C1 segment of cervical spinal cord (tissue), 14 donors: ENCODE measurements at places on chromosomes 7 and 10.
A peak's percentile ranks its signal among the peaks of the same experiment; 100 is the strongest.

GRCh38 chr7:106381252-106381651, 96.5 kb upstream of the NAMPT start:
- DNase-seq, result no peak

GRCh38 chr7:48004032-48004431, 24.6 kb upstream of the HUS1 start:
- DNase-seq, result no peak

- no peak for DNase-seq
Measured at GRCh38 chr7:155974186-155974897, 162.1 kb upstream of the SHH start.

DNA sequence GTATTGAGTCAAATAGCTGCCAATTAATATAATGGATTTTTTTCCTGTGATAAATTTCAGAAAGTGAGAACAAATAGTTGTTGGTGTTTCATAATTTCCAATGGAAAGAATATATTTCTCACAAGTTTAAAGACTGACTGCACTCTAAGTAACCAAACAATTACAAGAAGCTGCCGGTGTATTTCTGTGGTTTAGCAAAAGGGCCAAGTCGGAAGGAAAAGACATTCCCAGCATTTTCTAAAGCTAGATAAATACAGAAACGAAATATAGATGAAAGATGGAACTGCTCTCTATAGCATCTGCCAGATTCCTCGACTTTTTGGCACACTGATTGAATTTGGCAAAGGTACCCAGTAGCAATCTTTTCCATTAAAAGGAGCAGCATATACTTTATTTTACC, 92.7 kb upstream of the MKX start:
- no peak for DNase-seq

DNA sequence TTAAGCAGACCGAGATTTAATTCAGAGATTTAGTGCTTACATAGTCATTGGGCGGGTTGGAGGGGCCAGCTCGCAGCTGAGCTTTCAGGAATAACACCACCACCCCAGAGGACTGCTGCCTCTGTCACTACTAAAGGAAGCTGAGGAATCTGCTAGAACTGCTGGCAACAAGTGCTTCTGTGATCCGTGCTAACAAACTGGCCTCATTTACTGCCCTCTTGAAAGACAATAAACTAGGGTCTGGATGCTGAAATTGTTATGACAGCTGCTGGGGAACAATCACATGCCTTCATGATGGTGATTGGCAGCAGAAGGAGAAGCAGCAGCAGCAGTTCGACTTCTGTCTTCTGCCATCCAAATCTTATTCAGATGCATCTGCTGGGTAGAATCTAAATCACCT, 285.5 kb upstream of the TAC1 start:
- no peak for DNase-seq

DNA sequence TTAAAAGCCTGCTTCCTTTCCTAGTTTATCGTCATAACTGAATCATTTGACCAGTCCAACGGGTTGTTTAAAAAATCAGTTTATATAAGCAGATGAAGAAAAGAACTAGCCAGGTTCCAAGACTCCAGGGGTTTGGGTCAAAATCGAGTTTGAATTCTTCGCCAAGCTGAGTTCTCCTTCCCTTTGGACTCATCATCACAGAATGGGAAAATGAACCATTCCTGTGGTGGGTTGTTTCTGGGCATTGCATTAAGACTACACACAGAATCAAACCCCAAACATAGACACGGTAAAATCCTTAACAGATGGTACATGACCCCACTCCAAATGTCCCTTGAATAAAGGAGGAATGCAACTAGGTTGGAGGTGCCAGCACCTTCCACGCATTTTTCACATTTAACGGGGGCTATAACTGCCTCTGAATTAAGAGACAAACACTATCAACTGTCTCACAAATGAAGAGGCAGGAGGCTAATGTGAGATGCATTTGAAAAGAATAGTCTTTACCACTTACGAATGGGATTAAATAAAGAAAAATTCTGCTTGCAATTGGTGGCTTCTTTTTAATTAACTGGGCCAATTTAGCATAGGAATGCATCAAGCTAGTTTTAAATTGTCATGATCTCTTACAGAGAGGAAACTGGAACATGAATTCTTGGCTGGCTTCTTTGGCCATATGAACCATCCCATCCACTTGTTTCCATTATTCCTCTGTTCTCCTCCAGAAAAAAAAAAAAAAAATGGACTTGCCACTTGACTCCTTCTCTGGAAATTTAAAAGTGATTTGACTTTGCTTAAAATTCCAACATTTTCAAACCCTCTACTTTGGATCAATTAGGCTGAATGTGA, 61.1 kb downstream of the CHST15 start:
- DNase-seq, result no peak

GRCh38 chr7:73373741-73374140, 45.8 kb downstream of the FKBP6 start:
- no peak for DNase-seq

- no peak for DNase-seq
Measured at GRCh38 chr10:74079028-74079935, 71.3 kb downstream of the AP3M1 start.

DNA sequence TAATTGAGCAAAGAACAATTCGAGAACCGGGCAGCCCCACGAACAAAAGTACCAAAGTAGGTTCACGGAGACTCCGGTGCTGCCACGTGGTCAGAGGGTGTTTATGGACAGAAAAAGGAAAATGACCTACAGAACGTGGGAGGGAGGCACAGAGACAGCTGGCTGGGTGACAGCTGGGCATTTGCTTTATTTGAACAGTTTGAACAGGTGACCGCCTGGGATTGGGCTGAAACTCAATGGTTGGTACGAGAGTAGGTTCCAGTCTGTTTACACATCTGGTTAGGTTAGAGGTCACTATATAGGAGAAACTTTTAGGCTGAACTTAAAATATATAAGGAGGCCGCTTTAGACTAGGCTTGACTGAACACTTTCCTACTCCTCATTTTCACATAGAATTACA, 50.6 kb upstream of the CELF2 start:
- DNase-seq, result no peak

DNA sequence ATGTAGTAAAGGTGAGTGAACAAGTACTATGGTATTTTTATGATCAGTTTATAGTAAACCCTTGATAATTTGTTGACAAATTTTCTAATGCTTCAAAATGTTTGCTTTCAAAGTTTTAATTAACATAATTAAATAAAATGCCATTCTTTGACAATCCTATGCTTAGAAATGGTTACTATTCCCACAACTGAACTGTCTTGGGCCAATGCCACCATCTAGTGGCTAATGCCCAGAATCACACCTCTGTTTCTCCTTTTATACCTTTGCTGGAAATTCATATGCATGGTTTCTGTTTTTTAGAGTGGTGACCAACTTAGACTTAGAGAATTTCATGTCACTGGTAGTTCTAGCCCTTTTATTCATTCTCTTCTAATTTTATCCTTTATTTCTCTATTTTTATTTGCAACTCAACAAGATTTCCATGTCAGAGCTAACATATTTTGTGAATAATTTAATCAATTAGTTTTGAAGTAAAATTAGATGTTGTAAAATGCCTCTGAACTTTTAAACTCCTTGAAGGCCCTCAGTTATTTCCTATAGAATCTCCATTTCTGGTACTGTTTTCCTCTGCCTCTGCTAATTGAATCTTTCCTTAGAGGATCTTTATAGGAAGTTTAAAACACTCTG, 31.1 kb downstream of the PCGF5 start:
- DNase-seq, result peak; percentile 2

GRCh38 chr10:124481717-124482116, 20.1 kb downstream of the LHPP start:
- no peak for DNase-seq

DNA sequence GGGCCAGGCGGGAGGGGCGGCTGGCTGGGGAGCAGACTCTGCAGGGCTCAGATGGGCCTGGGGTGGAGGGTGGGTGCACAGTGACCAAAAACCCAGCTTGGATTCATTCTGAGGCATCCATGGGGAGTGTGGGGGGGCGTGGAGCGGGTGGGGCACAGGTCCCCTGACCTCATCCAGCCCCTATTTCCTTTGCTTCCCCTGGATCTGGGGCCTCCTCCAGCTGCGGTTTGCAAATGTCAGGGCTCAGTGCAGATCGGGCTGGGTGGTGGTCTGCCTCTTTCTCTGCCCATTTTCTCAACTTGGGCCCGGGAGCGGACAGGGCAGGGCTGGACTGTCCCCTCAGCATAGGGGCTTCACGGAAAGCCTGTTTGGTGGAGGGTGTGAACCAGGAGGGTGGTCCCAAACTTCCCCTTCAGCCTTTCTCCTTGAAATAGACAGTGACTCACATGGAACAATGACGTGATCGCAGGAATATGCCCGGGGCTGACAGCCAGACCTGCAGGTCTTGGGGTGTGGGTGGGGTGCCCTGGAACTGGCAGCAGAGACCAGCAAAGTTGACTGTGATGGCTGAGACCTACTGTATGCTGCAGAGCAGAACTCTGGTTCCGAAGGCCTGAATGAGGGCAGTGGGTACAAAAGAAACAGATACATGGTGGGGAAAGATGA, 72.9 kb upstream of the PODXL start:
- DNase-seq, result no peak

DNA sequence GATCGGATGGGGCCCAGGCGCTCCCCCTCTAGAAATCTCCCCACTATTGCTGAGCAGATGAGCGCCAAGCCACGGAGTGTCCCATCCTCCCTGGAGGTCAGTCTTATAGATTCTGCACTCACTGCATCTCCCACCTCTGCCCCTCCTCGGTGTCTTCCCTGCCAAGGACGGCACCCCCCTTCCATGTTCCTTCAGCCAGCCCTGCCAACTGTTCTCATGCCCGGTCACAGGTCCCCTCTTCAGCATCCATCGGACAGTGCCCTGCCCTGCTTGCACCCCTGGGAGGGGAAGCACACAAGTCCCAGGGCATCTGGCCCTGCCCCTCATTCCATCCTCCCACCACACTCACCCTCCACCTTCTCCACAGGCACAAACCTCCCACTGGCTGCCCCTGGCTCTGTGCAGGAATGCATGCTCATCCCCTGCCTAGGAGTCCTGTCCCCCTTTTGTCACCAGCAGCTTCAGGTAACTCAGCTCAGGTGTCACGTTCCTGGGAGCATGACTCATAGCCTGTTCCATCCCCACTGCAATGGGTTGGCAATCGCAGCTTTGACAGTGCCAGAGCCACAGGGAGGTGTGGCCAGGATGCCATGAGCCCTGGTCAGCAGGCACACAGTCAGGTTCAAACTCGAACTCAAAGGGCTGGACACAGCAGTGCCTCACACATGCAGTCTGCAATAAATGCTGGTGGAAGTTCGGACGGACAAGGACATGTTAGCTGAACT, 234.7 kb upstream of the TCERG1L start:
- DNase-seq, result no peak

DNA sequence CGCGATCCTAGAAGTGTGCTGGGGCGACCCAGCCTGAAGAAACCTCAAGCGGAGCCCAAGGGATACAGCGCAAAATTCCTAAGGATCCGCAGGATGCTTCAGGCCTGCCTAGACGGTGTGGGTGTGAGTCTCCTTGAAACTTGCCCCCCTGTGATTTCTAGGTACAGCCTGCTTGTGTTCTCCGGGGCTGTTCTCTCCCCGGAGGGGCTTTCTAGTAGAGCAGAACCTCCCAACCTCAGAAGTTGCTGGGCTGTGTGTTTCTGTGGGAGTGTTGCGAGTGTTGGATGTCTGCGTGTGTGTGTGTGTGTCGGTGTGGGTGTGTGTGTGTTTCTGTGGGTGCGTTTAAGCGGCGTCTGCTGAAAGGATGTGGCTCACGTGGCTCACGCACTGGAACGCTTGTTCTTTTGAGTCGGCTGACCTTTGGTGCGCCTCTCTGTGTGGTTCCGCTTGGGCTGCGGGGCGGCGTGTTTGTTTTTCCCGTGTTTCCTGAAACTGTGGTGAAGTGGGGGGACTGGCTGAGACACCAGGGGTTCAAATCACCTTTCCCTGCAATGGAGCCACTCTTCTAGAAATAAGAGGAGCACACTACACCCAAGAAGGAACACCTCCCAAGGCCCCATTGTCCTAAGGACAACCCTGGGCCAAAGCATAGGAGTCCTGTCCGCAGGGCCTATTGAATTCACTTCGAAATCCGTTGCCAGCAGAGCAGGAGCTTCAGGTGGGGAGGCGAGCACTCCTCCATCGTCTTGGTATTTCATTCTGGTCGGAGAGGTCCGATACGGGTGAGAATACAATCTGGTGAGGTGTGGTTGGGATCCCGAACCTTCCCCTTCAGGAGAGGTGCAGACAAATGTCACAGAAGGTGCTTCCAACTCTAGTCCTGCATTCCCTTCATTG, 25.1 kb upstream of the ZNF273 start:
- DNase-seq, result no peak
